Stimulated activated CD8-positive, alpha-beta memory T cell treated with anti-CD3 and anti-CD28 coated beads, Interleukin-4, amount 100 ng/mL, for 4 hours (primary cell): ENCODE measurements at places on chromosomes 3 and 15.

DNA sequence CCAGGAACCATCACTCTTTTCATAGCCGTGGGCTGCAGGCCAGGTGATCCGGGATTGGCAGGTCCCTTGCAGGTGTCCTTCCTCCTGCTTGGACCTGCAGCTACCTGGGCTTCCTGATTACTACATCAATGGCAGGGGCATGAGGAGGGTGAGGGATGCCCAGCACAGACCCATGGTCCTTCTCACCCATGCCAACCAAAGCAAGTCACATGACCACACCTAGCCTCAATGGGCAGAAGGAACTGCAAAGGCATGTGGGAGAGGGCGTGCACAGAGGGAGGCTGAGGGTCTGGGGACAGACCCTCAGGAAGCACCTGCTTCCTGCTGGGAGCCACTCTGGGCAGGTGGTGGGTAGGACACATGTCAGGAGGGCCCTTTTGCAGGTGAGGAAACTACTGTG, 105.2 kb downstream of the NUP210 start:
- no peak for DNase-seq

DNA sequence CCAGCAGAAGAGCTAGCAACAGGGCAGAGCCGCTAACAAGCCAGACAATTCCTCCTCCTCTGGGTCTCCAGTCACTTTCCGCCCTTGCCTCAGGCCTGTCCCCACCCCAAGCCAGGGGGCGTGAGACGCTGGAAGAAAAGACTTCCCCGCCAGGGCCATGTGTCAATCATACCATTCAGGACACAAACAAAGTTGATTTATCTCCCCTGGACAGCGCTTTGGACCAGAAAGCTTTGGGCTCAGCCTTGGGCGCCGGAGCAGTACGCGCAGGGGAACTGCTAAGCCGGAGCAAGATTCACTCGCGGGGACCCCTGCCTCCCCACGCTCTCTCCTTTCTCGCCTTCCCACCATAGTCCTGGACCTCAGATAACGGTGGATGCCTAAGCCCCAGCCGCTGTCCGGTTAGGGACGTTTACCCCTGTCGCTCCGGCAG, 479 bp downstream of the LRRC2 start:
- DNase-seq = no peak

- no peak for DNase-seq
Observed at GRCh38 chr3:71454512-71455403, 128.8 kb downstream of the FOXP1 start.

DNA sequence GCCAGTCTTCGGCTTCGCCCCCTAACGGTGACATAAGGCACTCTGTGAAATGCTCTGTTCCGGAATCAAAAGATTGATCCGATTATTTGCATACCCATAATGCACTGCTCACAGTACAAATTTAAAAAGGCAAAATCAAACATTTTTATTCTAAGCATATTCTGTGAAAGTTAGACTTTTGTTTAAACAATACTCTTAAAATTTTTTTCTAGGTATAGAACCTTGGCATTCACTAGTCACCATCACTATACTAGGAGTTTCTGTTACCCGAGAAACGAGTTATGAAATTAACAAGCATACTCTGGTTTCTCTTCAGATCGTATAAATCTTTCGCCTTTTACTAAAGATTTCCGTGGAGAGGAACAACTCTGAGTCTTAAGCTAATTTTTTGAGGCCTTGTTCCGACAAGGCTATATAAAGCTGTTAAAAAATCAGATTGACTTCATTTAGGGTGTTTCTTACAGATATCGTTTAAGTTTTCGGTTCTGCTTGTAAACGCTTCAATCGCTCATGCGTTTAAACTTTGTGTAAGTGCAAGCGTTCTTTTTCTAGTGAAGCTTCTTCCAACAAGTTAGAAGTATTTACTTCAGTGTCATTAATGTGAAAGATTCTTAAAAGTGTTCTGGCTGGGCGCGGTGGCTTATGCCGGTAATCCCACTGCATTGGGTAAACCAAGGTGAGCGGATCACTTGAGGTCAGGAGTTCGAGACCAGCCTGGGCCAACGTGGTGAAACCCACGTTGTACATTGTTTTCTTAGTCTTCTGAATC, at the start of gene RNU5B-1:
RNU5B-1 (plus strand) TSS at position 297 of the 769 bp plus-strand sequence.
- DNase-seq = peak; percentile 57

- no peak for DNase-seq
Observed at GRCh38 chr3:47452453-47453215, 23.1 kb downstream of the SCAP start.

DNA sequence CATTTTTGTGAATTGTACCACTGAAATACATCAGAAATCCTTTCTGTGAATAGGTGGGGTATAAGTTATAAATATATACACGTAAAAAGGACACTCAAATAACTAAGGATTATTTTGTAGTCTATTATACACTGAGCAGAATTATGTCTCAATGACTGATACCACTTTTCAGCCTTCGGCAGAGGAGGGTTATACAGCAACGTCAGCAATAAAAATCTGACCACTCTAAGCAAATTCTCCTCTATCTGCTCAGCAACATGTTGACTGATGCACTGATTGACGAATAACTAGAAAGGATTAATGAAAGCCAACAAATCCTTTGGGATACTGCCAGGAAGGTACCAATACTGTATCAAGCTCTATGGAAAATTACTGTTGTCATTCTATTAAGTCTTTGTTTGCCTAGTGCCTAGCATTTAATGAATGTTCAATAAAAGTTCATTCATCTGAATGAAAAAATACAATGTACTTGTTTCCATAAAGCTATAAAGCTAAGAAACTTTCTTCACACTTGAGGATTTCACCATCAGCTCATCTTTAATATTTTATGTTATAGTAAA, 5.2 kb downstream of the ARPP19 start:
- no peak for DNase-seq

DNA sequence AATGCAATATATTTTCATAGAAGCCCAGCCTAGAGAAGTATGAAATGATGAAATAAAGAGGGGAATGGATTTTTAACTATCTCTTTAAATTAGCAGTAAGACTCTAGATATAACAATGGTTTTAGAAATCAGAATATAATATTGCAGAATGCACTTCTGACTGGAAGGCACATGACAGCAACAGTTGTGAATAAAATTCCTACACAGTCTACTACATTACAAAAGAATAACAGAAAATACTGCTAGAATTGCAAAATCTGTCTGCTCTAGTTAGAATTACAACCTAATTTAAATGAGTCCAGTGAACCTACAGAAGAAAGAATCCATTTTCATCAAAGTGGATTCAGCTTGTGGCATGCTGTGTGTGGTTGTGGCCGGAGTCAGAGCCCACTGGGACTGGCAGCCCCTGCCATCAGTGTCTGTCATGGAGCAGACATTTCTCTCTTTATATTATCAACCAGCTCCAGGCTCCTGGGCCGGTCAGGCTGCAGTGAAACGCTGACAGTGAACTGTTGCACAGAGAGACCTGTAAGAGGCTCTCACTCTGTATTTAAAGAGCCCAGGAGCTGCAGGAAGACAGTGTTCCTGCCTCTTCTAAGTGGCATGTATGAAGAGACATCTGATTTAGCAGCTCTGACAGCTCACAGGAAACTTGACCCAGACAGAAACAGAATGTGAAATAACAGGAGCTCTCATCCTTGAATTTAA, 1523.8 kb upstream of the CADM2 start:
- no peak for DNase-seq

GRCh38 chr3:24588629-24589512, 94.2 kb upstream of the THRB start:
- no peak for DNase-seq

GRCh38 chr3:132399054-132399929, 18.0 kb upstream of the DNAJC13 start:
- DNase-seq = no peak

DNA sequence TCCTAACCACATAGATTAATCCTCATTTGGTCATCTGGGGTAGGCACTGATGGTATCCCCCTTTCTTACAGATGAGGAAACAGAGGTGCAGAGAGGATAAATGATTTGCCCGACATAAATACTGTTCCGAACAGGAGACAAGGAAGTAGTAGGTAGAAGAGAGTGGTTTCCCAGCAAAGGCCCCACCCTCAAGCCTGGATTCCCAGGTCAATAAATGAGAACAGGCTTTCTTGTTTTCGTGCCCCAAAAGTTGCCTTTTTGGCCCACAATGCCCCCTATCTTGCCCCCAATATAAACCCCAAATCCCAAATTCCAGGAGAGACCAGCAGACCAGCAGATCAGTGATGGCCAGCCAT, 125.5 kb upstream of the PRR20G start:
- DNase-seq = no peak

DNA sequence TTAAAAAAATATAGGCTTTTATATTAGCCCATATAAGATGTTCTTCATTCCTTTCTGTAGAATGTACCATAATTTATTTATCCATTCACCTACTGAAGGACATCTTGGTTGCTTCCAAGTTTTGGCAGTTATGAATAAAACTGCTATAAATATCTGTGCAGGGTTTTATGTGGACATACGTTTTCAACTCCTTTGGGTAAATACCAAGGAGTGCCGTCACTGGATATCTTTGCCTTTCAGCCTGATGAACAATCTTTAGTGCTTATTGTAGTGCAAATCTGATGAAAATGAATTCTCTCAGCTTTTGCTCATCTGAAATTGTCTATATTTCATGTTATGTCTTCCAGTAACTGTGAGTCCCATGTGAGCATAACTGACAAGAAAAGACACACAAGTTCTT, 26.6 kb upstream of the BLM start:
- DNase-seq = no peak

DNA sequence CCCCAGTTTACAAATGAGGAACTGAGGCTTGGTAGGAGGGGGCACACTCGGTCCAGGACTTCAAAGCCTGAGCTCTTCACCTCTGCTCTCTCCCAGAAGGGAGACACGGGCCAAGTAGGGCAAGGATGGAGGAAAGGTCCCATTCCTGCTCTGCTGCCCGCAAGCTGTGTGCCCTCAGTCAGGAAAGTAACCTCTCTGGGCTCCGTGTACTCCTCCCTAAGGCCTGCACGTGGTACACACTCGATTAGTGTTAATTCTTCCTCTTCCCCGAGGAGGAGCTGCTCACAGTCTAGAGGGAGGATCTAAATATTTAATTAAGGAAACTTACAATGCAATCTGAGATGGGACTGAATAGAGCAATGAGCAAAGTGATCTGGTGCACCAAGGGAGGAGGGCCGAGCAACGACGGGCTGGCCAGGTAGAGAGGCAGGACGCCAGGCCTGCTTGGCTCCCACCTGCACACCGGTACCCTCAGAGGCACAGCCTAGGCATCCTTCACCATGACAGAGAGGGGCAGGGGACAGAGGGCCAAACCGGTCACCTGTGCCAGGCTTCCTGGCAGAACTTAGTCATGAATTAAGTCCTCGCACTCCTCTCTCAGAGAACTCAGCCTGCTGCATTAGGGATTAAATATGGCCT, 47.2 kb upstream of the IQSEC1 start:
- no peak for DNase-seq

GRCh38 chr15:50797926-50798325, 32.4 kb upstream of the SPPL2A start:
- no peak for DNase-seq

- DNase-seq = no peak
Observed at GRCh38 chr3:6179761-6180160, 681.2 kb upstream of the GRM7 start.

- DNase-seq = no peak
Observed at GRCh38 chr3:133949438-133949837, 53.8 kb upstream of the RAB6B start.

GRCh38 chr15:98700519-98700918, 52.2 kb downstream of the IGF1R start:
- no peak for DNase-seq

DNA sequence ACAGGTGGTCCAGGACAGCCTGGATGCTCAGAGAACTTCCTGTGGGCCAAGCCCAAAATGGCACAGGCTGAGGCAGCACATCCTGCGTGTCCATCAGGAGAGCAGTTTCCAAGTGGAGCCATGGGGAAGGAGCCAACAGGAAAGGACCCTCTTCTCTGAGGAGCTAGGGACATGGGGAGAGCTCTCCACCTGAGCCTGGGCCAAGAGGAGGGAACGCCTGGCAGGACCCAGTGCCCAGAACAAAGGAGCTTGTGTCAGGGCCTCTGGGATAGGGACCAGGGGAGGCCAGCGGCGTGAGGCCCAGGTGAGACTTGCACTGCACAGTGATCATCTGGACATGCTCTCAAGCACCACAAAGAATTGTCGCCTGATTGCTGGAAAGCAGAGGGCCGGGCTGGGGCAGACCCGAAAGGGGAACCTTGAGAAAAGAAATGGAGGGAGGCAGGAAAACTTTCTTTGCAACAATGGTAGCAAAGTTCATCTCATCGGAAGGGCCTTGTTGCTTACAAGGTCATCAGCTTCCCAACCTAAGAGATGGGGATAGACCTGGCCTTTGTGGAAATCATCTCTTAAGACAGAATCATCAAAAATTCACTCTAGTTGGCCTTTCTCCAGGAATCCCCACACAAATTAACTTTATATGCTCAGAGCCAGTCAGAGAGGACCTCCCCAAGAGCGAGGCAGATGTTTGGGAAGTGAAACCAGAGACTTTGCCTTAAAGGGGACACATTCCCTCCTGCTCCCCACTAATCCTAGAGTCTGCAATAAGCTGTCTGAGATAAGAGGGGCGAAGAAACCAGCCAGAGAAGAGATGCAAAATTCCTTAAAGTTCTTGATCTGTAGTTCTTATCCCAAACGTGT, 47.7 kb upstream of the HES1 start:
- DNase-seq = no peak

- DNase-seq = no peak
Observed at GRCh38 chr3:117473981-117474538, 764.5 kb downstream of the TUSC7 start.

DNA sequence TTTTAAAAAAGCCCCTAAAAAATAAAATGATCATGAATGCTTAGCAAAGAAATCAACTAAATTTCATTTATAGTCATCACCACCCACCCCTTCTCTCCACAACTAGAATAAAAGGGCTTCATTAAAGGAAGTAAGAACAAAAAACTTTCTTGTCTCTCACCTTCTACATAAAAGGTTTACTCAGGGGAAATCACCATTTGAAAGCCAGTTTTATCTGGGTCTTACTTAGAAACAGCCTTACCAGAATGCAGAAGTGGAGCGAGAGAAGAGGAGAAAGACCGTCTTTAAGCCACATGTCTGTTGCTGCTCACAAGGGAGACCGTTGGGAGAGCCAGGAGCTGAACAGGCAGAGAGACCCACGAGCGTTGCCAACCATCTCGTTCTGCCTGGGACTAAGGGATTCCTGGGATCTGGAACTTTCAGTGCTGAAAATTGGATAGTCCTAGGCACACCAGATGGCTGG, 350.1 kb upstream of the PROK2 start:
- DNase-seq = no peak

DNA sequence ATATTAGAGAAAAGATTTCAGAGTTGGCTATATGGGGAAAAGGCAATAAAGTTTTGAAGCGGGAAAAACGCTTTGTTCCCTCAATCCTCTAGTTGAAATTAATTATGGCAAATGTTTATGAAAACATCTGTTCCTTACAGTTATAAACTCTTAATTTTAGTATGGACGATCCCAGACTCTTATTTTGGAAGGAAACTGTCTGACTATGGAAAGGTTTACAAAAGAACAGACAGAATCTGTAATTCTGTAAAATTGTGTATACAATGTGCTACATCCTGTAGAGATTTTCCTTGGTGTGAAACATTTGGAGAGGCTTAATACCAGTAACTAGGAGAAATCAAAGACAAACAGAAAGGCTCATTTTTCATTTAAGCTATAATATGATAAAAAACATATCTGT, 311.8 kb downstream of the TBC1D5 start:
- no peak for DNase-seq

- no peak for DNase-seq
Observed at GRCh38 chr15:83208367-83208661, 691 bp upstream of the HDGFL3 start.

- no peak for DNase-seq
Observed at GRCh38 chr15:86295511-86295910, 215.8 kb downstream of the AGBL1 start.
